ENCODE measurements at places on chromosomes 1 and 21. TPM values are rescaled to one million over a fixed set of nuclear protein-coding genes. Genes with fewer than 3 reads are reported as not detected.

GRCh38 chr1:12580054-12580887, 37.7 kb downstream of the DHRS3 start:
- H3K4me3 ChIP-seq: no peak overlapping the region
- DNase-seq: peak; percentile 86
- no peaks in the 10 kb centered on the region for H3K27me3 ChIP-seq

DNA sequence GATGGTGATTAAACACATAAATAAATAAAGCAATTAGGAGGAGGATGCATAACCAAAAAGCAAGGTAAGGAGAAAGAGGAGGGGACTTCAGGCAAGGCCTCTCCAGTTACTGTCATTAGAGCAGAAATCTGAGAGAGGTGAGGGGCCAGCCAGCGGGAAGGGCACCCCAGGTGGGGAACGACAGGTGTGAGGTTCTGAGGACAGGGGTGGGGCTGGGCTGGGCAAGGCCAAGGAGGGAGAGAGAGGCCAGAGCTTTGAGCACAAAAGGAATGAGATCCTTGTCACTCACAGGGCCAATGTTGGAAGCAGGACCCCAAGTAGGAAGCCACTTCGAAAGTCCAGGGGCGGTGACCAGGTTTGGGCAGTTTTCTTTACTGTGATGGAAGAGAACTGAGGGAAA, 182.2 kb upstream of the RAB4A start:
- no peaks in the 10 kb centered on the region for H3K27me3 ChIP-seq

DNA sequence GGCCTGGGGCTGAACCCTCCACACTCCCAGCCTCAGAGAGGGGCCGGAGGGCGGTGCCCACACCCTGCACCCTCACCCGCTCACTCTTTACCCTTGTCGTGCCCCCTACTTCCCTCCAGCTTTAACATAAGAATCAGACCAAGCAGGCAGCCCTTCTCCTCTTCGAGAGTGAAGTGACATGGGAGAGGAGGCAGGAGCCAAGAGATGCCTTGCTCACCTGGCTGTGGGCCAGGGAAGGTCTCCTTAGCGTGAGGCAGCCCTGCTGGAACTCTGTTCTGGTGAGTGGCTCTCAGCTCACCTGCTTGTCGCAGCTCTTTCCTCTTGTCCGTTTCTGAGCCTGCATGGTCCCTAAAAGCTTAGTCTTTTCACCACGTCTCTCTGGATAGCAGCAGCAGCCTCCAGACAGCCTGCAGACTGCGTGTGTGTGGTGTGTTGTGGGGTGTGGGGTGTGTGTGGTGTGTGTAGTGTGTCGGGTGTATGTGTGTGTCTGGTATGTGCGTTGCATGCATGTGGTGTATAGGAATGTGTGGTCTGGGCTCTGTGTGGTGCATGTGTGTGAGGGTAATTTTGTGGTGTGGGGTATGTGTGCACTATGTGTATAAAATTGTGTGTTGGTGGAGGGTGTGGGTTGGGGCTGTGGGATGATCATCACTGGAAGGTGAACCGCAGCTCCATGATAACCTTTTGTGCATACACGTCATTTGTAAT, 86.7 kb downstream of the CCDC185 start:
- H3K4me1 ChIP-seq: no peaks in the 10 kb centered on the region
- H3K27me3 ChIP-seq: peaks cover 18% of the 10 kb centered on the region
- DNase-seq: no peak
- H3K27ac ChIP-seq: no peak overlapping the region

DNA sequence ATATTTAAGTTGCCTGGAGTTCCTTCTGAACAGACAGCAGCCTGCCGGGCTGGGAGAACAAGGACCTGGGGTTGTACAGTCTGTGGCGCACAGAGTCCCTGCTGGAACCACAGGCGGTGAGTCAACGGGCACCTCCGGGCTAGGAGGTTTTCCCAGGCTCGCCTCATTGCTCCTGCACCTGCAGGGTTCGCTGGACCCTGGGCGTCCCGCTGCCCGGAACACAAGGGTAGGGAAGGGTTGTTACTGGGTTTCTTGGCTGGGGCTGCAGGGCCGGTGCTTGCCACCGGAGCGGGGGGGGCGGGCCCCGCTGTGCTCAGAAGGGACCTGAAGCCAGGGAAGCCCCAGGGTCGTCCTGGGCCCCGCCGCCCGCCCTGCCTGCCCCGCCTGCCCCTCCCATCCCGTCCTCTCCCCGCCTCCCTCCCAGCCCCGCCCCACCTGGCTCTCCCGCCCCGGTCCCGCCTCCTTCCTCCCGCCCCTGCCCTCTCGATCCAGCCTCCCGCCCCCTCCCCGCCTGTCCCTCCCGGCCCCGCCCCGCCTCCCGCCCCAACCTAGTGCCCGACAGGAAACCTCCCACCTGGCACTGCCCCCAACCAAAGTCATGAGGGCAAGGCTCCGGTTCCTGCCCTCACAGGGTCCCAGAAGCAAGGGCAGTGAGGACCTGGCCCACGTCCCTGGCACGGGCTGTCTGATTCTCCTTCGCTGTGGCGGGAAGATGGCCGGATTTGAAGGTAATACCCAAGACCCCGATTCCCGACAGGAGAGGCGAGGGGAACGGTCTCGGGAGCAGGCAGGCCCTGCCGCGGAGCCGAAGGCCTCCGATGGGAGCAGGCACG, 6.8 kb downstream of the JMJD4 start:
- H3K36me3 ChIP-seq: peaks cover 8% of the 10 kb centered on the region
- H3K4me3 ChIP-seq: peak overlapping the region; percentile 47
- DNase-seq: peak; percentile 88
- H3K27ac ChIP-seq: peak overlapping the region; percentile 69
- no peaks in the 10 kb centered on the region for H3K27me3 ChIP-seq
- peaks cover 30% of the 10 kb centered on the region for H3K4me1 ChIP-seq

- H3K36me3 ChIP-seq: no peaks in the 10 kb centered on the region
- H3K4me3 ChIP-seq: no peak overlapping the region
- no peaks in the 10 kb centered on the region for H3K27me3 ChIP-seq
- H3K27ac ChIP-seq: no peak overlapping the region
Observed at GRCh38 chr1:235339746-235340145, 11.4 kb downstream of the GGPS1 start.

DNA sequence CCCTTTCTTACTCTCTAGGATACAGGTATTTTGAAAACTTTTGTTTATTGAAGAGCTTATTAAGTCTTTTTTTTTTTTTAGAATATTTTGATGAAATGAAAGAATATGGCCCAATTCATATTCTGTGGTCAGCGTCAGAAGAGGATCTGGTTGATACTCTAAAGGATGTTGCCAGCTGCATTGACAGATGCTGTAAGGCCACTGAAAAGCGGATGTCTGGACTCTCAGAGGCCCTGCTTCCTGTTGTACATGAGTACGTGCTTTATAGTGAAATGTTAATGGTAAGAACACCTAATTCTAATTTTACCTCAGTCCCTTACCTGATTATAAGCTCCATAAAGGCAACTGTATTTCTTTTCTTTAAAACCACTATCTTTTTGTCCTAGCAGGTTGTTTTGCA, 37.1 kb downstream of the SNX7 start:
- H3K36me3 ChIP-seq: no peaks in the 10 kb centered on the region
- no peak overlapping the region for H3K27ac ChIP-seq
- no peak overlapping the region for H3K4me3 ChIP-seq
- DNase-seq: no peak
- peaks cover 11% of the 10 kb centered on the region for H3K4me1 ChIP-seq

DNA sequence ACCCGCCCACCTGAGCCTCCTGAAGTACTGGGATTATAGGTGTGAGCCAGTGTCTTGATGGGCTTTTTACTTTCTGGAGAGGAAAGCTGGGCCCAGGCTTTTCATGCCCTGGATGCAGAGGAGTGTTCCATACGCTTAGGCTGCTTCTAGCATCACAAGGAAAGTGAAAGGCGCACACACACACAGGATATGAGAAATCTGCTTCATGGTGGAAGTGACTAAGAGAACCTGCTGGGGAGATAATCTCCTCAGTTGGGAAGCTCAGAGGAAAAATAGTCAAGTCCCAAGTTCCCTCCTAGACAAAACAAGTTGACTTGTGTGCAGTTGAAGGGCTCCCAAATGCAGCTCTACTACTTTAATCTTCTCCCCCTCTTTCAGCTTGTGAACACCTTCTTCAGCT, 2.2 kb downstream of the NUDC start:
- peaks cover 23% of the 10 kb centered on the region for H3K4me1 ChIP-seq
- H3K36me3 ChIP-seq: peaks cover 45% of the 10 kb centered on the region
- no peak overlapping the region for H3K4me3 ChIP-seq
- no peak overlapping the region for H3K27ac ChIP-seq
- no peaks in the 10 kb centered on the region for H3K27me3 ChIP-seq

- no peak for DNase-seq
- no peaks in the 10 kb centered on the region for H3K4me1 ChIP-seq
- no peak overlapping the region for H3K4me3 ChIP-seq
- no peak overlapping the region for H3K27ac ChIP-seq
- no peaks in the 10 kb centered on the region for H3K27me3 ChIP-seq
Observed at GRCh38 chr1:110504226-110504625, 14.7 kb downstream of the KCNA10 start.

DNA sequence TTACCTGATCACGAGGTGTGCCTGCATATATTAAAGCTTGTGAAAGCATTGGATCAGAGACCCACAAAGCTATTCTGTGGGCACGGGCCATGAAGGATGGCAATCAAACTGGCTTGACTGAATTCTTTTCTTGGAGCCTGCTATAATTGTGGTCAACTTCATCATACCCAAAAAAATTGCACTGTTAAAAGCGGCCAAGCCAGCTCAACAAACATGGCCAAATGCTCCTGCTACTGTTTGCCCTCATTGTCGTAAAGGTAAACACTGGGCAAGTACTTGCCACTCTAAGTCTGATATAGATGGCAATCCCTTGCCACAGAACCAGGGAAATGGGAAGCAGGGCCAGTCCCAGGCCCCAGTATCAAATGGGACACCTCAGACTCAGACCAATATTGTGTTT, 6.6 kb upstream of the GSTM5 start:
- no peak for DNase-seq
- no peaks in the 10 kb centered on the region for H3K4me1 ChIP-seq
- H3K27ac ChIP-seq: no peak overlapping the region
- no peaks in the 10 kb centered on the region for H3K27me3 ChIP-seq

SLC22A15 gene
- 1.2 TPM for total RNA-seq

ADGRL2 gene
- 59.4 TPM for total RNA-seq

EXTL2 gene
- total RNA-seq: 15.7 TPM

LRRC3 gene
- 4.1 TPM for total RNA-seq

SPRR3 gene
- total RNA-seq: not detected

DAB1 gene
- total RNA-seq: 0.68 TPM

SPRR2E gene
- not detected for total RNA-seq

CLCA4 gene
- 2.1 TPM for total RNA-seq

IKBKE gene
- total RNA-seq: 3.2 TPM

UBE2U gene
- not detected for total RNA-seq

Data from sigmoid colon (tissue), 7 donors.